SK-N-DZ (cell line): ENCODE measurements at places on chromosomes 7 and 10.
A peak's percentile ranks its signal among the peaks of the same experiment; 100 is the strongest.

- no peak for DNase-seq
Measured at GRCh38 chr7:73827567-73828106, 3.2 kb upstream of the CLDN4 start.

DNA sequence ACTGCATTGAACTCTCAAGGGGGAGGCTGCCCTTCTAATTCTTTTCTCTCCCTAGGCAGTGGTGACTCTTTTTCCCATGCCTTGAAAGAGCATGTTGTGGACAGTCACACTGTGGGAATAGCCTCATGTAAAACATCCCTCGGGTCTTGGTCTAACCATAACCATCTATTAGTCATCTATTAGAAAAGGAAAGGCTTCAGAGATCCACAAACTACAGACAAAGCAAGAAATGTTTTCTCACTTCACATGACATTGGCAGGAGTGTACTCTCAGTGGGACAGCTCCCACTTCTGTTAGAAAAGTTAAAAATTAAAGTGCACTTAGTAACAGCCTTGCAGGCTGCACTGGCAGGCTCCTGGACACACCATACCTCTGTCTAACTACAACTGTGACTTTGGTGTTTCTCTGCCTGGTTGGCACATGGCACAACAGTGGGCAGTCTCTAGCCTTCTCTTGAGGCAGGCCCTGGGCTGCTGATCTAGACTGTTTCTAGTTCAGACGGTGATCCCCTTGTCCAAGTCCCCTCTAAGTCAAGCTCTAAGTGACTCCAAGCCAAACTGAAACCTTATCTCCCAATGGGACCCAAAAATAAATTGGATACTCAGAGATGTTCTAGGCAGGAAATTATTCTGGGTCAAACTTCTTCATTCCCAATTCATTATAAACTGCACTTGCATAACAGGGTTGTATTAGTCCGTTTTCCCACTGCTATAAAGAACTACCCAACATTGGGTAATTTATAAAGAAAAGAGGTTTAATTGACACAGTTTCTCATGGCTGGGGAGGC is 57.9 kb upstream of the ITGB1 start:
- DNase-seq: no peak

DNA sequence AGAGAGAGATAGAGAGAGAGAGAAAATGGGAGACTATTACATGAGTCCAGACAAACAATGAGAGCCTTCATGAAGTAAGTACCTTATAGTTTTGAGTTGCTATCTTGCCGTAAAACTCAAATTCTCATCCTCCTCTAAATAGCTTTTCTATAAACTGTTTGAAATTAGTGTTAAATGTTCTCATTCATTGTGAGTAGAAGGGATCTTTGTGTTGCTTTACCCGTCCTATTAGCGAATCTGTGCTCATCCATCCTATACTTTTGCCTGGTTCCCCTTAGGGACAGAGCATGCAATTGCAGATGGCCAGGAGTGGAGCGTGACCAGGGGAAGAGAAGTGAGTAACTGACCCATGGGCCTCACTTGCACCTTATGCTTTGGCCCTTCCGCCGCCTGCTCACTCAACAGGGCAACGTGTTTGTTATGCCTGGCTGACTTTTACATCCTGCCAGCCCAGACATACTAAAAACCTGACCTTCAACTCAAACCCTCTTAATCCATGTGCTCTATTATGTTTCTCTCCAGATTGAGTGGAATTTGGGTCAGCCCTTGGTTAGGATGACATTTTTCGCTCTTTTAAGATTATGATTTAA is 244.2 kb upstream of the YAE1 start:
- no peak for DNase-seq

GRCh38 chr7:108280136-108280535 is 150.0 kb upstream of the LAMB4 start:
- no peak for DNase-seq

DNA sequence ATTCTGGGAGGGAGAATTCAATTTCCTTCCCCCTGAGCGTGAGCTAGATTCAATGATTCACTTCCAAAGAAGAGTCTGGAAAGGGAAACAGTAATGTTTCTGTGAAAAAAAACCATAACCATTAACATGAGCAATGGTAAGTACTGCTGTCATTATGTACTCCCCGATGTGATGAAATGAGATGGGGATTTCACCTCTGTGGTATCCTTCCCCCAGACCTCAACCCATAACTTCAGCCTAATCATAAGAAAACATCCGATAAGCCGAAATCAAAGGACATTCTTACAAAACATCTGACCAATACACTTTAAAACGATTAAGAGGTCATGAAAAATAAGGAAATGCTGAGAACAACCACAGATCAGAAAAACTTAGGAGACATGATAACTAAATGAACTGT is 27.2 kb downstream of the EZH2 start:
- DNase-seq: no peak

DNA sequence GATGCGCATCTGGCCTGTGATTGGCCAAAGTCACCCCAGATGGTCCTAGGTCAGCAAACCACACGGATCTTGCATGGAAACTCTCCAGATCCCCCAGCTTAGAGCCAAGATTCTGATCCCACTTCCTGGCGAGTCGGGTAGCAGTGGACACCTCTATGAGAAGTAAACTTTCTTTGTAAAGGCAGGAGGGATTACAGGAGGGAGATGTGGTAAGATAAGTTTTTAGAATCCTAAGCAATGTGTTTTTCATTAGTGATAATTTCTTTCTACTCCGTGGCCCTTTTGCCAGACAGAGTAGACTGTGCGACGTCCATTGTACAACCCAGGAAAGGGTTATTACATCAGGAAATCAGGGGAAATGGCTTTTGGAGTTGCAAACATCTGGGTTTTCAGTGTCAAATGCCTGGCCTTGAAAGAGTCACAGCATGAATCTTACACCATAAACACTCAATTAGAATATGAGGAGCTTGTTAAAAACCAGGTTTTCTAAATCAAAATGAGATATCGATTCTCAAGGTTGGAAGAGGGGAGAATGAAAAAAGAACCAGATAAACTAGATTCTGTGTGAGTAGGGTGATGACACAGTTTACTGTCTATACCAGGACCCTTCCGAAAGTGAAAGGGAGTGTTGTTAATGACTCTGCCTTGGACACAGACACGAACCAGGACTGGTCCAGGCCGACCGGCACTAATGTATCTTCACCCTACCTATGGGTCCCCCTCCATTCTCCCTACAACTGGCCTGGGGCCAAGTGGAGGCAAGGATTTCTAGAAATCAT is 61.9 kb upstream of the WAC start:
- no peak for DNase-seq

DNA sequence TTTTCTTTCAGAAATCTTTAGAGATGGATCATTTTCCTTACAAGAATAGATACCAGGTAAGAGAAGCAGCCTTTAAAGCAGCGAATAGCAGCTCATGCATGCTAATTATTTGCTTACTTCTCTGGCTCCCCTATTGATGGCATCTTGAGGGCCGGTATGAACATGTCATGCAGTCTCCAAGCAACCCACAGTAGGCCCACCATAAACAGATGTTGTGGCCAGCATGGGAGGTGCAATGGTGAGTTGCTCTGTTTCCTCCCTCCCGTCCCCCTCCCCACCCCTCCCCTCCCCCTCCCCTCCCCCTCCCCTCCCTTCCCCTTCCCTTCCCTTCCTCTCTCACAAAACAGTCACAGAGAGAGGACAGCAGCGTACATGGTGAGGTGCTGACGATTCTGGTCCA is 9.7 kb upstream of the ZNF273 start:
- no peak for DNase-seq

- DNase-seq: no peak
Measured at GRCh38 chr10:58318346-58318745, 16.5 kb upstream of the UBE2D1 start.

GRCh38 chr10:7410301-7410861 is 453 bp downstream of the SFMBT2 start:
- peak; percentile 42 for DNase-seq

DNA sequence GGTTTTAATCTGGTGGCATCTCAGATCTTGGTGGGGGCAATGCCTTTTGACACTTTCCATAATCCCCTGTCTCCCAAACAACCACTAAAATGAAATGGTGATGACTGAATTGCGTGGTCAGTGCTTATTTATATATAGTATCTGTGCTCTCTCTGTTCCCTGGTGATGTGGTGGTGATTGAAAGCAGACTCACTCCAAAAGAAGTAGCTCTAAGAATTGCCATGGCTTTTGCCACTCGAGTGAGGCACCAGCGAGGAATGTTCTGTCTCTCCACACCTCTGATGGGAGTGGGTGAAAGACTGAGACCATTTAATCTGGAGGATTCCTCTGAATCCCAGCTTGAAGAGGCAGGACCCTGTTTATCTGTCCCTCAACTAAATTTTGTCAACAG is 2.8 kb downstream of the DUSP5 start:
- DNase-seq: no peak

DNA sequence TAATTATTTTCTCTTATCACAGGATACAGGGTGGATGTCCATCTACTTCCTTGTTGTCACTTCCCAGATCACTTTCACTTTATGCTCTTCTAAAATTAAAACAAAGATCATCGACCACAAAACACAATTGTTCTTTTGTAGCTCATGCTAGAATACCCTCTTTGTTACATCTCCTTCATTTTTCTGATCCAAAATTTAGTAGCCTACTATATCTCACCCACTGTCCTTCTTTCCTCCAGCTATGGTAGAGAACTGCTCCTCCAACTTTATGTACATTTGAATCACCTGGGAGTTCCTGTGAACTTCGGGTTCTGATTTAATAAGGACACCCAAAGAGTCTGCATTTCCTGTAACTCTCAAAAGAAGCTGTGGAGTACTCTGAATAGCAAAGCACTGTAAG is 1.2 kb upstream of the AHR start:
- DNase-seq: no peak

GRCh38 chr10:132375116-132375794 is 21.7 kb upstream of the PWWP2B start:
- no peak for DNase-seq

DNA sequence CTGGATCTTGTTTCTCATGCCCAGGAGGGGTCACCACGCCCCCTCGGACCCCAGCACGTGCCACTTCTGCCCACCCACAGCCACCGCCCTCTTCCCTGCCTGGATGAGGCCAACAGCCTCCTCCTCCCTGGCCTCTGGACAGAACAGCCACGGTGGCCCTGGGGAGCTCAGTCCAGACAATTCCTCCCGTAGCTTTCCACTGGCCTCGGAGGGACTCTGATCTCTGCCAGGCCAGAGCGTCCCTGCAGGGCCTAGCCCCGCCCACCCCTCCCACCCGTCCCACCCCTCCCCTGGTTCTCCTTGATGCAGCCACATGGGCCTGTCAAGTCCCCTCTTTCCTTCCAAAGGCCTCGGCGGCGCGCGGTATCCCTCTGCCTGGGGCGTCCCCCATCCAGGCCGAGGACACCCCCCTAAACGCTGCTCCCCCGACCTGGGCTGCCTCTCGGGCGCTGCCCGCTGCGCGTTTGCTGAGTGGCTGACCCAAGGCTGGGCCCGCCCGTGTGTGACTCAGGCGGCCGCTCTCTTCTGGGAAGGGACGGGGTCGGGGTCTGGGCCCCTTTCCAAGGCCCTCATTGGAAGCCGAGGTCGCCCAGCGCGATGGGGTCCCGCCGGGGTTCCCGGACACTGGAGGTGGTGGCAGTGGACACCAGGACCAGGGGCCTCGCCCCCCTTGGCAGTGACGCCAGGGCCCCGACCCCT is 557 bp downstream of the TMEM120A start:
- DNase-seq: peak; percentile 68

DNA sequence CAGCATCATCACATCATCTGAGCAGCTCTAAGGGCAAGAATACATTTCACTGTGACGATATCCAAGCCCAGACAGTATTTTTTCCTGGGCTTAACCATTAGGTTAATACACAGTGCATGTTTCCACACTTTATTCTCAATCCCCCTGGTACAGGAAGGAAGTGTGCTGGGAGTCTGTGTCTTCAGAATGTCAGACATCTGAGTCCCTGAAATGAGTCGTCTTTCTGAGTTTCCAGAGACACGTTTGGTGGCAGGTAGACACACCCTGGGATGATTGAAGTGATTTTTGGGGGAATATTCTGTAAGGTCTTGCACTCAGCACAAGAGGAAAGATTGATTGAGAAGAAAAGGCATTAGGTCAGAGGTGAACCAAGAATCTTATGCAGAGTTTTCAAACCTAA is 13.1 kb upstream of the SHH start:
- no peak for DNase-seq
